GM03348 (cell line): ENCODE measurements at places on chromosomes 16 and 17.

GRCh38 chr17:75388476-75389030 lies 16.9 kb downstream of the GRB2 start:
- no peak for DNase-seq

DNA sequence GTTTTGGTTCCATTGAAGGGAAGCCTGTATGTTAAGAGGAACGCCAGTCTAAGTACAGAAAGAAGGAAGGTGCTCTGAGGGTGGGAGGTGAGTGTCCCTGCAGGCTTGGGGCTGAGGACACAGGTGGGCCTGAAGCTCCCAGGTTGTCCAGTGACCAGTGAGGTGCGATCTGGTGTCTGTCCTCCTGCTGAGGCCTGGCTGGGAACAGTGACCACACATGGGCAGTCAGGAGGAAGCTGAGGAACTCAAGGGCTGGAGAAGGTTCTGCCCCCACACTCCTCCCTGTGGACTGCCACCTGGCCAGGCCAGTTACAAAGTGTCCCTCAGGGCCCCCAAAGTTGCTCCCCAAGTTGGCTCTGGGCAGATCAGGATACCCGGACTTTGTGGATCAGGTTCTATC lies 102.1 kb downstream of the N4BP1 start:
- no peak for DNase-seq

DNA sequence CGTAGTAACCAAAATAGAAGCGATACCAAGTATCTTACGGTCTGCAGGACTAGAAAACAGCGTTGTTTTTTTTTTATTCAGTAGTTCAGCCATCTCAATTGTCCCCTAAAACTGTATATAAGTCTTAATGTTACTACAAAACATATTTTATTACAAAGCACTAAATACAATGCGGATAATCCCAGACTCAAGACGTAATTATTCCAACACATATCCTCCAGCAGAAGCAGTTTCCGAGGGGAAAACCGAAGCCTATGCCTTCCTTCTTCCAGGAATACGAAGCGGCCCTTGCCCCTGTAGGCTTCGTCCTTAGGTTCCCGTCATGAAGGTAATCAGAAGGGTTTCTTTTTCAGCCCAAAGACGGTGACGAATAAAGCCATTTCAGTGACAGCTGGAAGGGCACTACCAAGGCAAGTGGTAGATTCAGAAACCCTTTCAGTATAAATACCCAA lies 2.3 kb downstream of the TMEM107 start:
- no peak for DNase-seq

DNA sequence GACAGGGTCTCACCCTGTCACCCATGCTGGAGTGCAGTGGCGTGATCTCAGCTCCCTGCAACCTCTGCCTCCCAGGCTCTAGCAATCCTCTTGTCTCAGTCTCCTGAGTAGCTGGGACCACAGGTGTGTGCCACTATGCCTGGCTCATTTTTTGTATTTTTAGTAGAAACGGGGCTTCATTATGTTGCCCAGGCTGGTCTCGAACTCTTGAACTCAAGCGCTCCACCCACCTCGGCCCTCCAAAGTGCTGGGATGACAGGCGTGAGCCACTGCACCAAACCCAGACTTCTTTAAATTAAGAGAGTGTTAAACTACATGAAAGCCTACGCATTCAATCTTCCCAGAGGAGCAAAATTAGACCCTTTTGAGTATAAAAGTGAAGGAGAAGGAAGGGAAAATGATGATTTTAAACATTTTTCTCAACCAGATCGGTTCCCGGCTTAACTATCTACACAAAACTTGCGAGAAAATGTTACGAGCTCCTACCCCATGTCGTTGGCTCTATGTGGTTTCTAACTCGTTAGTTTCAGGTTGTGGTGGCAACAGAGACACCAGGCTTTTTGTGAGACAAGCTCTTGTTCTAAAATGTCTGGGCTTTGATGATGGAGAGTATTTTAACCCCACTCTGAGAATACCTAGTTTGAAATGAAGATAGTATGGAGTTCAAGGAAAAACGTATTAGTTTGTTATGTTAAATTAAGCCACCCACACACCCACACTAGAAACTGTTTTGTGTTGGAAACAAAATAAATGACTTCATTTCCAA lies 26.3 kb downstream of the STAT5B start:
- no peak for DNase-seq

DNA sequence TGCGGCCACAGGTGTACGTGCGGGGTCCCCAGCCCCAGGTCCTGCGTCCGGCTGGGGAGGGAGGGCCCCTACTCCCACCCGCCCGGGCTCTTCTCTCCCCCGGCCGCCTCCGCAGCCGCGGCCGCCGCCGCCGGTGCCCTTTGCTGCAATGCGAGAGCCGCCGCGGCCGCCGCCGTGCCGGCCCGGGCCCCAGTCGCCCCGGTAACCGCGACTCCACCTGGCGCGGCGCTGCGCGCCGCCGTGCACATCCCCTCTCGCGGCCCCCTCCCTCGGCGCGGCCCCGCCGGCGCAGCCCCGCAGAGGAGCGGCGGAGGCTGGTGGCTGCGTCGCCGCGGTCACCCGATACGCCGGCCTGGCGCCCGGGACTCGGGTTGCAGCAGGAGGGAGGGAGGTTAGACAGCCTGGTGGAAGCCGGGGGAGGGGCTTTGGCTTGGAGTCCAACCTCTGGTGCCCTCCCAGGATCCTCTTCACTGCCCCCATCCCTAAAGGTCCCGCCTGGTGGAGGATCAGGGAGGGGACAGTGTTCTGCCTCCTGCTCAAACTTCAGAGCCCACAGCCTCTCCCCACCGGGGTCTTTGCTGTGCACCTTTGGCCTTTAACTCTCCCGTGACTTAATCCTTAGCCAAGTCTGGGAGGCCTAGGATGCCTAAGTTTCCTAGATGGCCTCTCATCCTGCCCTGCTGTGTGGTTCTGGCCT lies 32.9 kb downstream of the SRCIN1 start:
- DNase-seq: peak; percentile 42

GRCh38 chr16:2148714-2149629 lies 547 bp downstream of the RAB26 start:
- peak; percentile 37 for DNase-seq

DNA sequence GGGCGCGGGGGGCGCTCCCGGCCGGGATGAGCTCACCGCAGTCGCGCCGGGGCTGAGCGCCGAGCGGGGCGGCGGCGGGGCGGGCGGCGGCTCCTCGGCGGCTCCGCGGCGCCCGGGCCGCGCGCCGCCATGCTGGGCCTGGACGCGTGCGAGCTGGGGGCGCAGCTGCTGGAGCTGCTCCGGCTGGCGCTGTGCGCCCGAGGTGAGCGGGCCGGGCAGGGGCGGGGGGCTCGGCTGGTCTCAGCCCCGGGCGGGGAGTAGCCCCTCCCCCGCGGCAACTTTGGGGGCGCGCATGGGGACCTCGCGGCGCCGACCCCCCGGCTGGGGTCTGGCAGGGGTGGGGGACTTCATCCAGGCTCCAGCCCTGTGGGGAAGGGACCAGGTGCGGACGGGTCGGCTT lies at the start of gene ARHGDIG:
Gene ARHGDIG (plus strand): TSS at position 40 of the 400 bp plus-strand sequence. CDS start 90 bp downstream, at position 130.
- DNase-seq: peak; percentile 67
